ENCODE measurements at places on chromosomes 3 and 15.

DNA sequence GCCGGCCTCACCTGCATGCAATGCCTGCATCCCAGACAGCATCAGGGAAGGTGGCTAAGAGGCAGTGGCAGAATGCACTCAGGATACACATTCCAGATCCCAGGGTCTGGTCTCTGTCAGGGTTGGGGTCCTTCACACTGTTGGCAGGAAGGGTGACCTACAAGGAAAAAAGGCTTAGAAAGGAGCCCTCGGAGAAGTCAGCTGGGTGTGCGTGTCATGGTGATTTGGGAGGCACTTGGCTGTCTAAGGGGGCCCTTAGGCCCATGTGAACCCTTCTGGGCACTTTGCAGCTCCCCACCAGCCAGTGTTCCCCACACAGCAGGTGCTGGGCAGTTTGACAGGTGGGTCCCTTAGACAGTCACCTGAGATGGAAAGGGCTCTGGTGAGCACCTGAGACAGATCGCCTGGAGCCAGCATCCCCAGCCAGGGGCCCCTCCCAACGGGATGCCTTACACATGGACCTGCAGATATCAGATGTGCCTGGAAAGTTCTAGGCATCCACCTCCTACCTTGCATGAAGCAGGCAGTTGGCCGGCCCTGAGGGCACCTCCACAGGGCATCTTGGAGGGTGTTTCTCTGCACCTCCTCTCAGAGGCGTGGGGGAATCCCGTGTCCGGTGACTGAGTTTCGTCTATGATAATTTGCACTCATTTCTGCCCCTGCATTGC, 131.6 kb downstream of the LRRK1 start:
- no peak for DNase-seq

GRCh38 chr3:3675801-3676200, 123.4 kb upstream of the LRRN1 start:
- DNase-seq: no peak

GRCh38 chr3:36823806-36824205, 59.5 kb upstream of the DCLK3 start:
- DNase-seq: no peak

- no peak for DNase-seq
These were observed 1136.7 kb downstream of the TUSC7 start for GRCh38 chr3:117846238-117846637.

- no peak for DNase-seq
These were observed 147.9 kb upstream of the CGNL1 start for GRCh38 chr15:57228395-57228794.

GRCh38 chr3:125067225-125067624, 11.4 kb upstream of the HEG1 start:
- no peak for DNase-seq

GRCh38 chr3:58135712-58136543, 74.8 kb downstream of the DNASE1L3 start:
- DNase-seq: no peak

DNA sequence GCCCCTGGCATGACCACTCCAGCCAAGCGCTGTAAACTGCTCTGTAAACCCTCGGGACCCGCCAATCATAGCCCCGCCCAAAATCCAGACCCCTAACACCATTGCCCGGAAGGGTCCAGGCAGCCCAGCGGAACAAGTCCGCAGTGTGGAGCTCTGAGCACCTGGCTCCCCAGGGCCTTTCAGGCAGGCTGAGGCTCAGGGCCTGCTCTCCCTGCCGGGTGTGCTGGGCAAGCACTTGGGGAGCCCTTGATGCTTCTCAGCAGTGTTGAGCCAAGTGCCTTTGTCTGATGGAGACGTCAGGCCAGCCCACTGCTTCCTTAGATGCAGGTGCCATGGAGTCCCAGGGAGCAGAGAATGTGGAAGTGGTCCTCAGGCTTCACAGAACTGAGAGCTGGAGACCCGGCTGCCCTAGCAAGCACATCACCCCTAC, 106.2 kb downstream of the TLE3 start:
- DNase-seq: no peak

GRCh38 chr3:152076148-152076547, 192.6 kb upstream of the MBNL1 start:
- DNase-seq: no peak

- DNase-seq: no peak
These were observed 21.4 kb upstream of the CELF6 start for GRCh38 chr15:72341361-72341760.

DNA sequence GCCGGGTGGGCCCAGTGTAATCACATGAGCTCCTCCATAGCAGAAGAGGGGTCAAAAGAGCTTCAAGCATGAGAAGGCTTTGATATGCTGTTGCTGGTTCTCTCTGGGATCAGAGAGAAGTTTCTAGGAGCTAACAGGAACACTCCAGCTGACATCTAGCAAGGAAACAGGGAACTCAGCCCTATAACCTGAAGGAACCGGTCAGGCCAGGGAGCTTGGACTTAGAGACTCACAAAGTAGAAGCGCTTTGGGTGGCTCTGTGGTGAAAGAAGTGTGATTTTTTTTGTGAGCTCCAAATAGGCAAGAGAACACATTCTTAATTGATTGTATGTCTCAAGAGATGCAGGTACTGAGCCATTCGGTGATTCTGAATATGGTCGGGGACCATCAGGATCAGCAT, 26.2 kb upstream of the EPHB1 start:
- no peak for DNase-seq

GRCh38 chr3:146307456-146307725, 56.5 kb upstream of the PLSCR4 start:
- DNase-seq: no peak

DNA sequence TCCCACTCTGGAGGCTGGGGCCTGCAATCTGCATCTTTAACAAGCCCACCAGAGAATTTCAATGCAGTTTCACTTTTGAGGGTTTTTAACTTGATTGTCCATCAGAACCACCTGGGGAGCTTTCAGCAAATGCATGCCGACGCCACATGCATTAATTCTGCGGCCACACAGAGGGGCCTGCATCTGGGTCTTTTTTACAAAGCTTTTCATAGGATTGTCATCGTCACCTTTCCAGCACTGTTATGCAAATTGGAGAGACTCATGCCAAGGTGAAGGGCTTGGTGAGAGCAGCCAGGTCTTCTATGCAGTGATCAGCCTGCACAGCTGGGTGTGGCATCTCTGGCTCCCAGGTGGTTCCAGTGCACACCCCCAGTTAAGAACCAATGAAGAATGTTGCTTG, 143.0 kb upstream of the CTDSPL start:
- DNase-seq: no peak

- DNase-seq: no peak
These were observed 391.0 kb downstream of the ZIC4 start for GRCh38 chr3:147015334-147015733.

GRCh38 chr15:59873644-59874272, 130.4 kb upstream of the FOXB1 start:
- no peak for DNase-seq

Measured in ovary (tissue), 10 donors.